ENCODE measurements at places on chromosomes 12 and 14.

DNA sequence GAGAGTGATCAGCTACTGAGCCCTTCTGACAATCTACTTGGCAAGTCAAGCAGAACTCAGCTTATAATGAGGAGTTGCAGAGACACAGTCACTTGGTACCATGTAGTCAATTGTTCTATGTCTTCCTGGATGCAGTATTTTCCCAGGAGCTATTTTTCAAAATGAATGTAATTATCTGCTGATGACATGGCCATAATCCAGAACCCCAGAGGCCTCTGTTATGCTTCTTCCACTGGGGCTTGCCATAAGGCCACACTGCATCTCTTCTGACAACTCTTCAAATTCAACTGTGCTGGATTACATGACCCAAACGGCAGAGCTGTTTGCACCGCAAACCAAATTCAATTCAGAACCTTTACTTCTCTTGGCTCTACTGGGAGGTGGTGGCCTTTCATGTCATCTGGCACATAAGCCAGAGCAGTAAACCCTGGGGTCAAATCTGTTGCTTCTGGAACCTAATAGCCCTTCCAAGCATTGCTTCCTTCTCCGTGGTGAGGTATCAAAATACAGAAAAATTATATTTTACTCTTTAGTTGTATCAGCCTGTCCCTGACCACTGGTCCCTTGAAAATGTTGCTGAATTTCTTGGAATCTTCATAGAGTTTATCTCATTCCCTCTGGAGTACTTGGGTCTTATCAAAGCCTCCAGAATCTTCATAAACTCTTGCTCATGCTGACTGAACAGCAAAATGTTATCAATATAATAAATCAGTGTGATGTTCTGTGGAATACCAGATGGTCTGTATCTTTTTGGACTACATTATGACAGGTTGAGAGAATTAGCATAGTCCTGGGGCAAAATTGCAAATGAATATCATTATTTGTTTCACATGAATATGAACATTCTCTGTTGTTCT is 79.4 kb upstream of the DCN start:
- DNase-seq = no peak

DNA sequence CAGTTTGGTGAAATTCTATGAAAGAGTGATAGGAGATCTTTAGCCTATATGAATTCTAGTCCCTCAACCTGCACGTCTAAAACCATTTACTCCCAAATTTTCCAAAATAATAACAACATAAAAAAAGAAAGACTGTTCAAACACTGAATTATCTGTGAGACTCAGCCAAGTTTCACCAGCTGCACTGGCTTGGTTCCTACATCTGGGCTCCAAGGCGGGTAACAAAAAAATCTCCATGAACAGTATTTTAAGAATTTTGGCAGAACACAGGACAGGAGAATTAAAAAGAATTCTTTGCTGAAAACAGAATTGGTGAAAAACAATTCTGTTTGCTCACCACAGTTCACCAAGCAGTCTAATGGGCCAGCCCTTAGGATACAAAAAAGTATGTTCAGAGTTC is 536.8 kb upstream of the ATP2B1 start:
- DNase-seq = no peak

DNA sequence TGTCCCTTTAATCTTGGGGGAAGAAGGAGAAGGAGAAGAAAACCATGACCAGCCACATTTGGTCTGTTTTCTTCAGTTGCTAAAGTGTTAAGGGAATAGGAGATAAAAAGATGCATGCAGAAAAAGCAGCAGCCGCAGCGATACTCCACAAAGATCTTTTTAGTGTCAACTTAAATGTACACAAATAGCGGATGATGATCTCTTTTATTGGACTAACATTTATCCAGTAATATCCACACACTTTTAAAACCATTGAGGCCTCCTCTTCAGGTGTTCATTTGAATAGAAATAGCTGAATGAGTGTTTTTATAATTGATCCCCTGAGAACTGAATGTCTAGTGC is 83.5 kb downstream of the PAPOLA start:
- peak; percentile 42 for DNase-seq

- DNase-seq = no peak
These were observed 958.5 kb upstream of the SEL1L start for GRCh38 chr14:82492157-82492556.

DNA sequence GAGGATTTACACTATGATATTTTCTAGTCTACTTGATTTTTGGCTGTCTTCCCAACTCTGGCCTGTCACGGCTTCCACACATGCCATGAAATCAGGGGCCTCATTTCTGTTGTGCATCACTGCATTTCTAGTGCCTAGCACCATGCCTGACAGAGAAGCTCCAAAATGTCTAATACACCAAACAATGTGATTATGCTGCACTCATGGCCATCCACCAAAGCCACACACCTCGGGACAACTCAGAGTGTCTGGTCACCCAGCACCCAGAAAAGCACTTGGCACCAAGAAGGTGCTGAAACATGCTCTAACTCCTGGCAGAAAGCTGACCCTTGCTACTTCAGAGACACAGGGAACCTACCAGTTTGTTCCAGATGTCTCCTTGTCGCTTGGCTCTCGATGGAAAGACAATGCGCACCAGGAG is 11.3 kb downstream of the GCN1 start:
- no peak for DNase-seq

DNA sequence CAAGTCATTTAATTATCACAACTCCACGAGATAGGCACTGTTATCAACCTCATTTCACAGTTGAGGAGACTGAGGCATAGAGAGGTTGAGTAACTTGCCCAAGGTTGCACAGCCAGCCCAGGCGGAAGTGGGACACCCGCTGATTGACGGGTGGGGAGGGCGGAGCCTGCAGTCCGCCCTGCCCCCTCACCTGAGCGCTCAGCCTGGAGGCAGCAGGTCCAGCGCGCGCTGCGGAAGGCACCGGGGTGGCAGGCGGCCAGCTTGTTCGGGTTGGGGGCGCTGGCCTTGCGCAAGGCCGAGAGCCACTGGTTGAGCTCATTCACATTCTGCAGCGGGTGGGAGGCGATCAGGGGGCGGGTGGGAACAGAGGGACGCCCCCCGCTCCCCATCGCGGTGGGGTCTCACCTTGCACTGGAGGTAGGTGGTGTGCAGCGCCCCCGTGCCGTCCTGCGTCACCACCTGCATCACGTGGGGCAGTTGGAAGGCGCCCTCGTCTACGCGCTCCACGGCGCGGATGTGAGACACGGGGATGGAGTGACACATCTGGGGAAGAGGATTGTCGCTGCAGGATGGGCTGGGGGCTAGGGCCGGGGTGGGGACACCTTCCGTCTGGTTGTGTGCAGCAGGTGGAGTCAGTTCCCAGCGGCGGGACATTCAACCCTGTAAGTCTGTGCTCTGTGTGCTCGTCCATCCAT is 31.7 kb downstream of the RASAL1 start:
- DNase-seq = no peak

DNA sequence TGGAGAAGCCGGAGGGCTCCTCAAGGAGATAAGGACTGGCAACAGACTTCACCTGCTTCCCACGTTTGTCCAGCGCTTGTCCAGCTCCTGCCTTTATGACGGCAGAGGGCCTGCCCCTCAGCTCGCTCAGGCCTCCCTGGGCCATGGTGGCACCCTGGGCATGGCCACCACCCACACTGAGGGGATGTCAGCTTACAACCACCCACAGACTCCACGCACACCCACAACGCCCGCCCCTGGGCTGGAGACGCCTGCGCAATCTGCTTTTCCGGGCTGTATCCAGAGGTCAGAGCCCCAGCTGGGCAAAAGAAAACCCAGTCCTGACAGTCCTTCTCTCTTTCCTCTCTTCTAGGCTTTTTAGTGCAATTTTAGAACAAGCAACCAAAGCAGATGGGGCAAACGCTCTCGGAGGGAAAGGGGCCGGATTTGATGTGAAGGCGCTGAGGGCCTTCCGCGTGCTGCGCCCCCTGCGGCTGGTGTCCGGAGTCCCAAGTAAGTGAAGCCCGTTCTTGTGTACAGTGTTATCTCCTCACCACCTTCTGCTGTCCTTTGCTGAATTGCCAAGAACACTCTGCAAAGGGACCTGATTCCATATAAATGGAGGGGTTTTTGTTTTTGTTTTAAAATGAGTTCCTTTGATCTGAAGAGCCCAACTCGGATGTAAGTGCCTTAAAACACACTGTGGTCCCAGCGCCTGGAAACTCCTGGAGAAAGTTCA is 337.4 kb upstream of the FKBP4 start:
- DNase-seq = no peak

DNA sequence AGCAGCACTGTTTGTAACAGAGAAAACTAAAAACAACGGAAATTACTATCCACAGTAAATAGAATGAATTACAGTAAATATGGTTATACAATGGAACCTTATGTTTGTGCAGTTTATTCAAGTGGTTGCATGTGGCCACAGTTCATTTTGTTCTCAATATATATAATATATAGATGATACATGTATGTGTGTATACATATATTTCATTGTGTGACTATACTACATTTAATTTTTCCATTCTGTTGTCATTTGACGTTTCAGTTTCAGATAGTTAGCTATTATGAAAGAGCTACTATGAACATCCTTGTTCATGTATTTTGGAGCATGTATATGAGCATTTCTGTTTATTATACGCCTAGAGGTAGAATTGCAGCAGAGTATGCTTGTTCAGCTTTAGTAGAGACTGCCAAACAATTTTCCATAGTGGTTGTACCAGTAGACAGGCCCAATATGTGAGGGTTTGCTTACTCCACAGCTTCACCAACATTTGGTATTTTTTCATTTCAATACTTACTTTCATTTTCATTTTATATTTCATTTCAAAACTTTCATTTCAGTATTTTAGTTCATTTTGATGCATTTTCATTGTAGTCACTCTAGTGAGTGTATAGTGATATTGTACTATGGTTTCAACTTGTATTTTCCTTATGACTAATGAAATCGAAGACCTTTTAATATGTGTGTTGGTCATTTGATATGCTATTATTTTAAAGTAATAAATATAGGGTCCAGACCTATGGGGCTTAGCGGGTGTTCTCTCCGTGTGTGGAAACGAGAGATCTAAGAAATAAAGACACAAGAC is 141.5 kb upstream of the FGD4 start:
- DNase-seq = no peak

- DNase-seq = no peak
These were observed 215.6 kb downstream of the FOXG1 start for GRCh38 chr14:28982228-28982627.

GRCh38 chr12:41932470-41932991 is 212.1 kb downstream of the GXYLT1 start:
- DNase-seq = peak; percentile 100

- DNase-seq = peak; percentile 25
These were observed 472 bp downstream of the MBD6 start for GRCh38 chr12:57522887-57523705.

DNA sequence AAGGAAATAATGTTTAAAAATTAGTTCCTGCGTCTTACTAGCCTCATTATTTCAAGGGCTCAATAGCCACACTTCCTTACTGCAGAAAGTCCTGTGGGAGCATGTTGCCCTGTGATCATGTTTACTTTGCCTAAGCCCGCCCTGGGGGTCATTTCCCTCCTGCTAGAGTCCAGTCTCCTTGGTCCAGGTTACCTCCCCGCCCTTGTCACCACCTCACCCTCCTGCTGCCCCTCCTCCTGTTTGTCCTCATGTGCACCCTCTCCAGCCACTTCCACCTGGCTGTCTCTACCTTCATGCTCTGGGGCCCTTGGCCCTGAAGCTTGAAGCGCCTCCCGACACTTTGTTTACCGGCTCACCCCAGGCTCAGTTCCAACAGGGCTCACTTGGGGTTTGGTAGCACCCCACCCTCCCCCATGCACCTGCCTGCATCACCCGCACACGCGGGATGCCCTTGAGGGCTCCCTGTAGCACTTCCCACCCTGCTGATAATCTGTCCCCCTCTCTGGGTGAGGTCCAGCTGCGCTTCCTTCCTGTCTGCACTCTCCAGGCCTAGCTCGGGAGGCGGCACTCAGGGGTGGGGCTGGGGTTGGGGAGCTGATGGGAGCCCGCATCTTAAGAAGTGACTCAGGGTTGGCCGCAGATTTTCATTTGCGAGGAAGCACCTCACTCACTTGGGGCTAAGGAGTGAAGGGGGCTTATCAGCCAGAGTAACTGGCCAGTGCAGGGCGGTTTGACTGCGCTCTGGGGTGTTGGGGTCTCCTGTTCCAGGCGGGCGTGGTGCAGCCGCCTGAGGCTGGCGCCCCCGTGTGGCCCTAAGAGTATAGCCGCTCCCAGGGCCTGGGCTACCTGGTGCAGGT is 40.1 kb downstream of the SMIM41 start:
- DNase-seq = no peak
